ENCODE measurements at places on chromosomes 2 and 18.

DNA sequence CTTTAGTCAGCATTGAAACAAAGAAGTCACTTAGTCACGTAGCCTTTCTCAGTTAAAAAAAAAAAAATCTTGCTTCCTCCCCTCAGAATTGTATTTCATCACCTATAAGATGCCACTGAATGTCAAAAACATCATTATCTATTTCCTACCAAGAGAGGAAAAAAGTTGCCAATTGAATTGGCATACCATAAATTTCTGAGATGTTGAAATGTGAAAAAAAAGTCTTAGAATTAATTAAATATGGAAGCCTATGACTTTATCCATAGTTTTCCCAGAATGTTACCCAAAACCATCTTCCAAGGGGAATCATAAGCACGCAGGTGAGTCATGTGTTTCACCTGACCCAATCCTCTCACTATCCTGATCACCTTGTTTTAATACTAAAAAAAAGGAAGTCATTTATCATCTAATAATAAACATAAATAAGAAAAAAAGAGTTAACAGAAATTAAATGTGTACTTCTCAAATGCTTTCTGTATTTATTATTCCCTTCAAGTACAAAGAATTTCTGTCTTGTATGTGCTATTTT lies 205.7 kb downstream of the TCF4 start:
- DNase-seq, result no peak

DNA sequence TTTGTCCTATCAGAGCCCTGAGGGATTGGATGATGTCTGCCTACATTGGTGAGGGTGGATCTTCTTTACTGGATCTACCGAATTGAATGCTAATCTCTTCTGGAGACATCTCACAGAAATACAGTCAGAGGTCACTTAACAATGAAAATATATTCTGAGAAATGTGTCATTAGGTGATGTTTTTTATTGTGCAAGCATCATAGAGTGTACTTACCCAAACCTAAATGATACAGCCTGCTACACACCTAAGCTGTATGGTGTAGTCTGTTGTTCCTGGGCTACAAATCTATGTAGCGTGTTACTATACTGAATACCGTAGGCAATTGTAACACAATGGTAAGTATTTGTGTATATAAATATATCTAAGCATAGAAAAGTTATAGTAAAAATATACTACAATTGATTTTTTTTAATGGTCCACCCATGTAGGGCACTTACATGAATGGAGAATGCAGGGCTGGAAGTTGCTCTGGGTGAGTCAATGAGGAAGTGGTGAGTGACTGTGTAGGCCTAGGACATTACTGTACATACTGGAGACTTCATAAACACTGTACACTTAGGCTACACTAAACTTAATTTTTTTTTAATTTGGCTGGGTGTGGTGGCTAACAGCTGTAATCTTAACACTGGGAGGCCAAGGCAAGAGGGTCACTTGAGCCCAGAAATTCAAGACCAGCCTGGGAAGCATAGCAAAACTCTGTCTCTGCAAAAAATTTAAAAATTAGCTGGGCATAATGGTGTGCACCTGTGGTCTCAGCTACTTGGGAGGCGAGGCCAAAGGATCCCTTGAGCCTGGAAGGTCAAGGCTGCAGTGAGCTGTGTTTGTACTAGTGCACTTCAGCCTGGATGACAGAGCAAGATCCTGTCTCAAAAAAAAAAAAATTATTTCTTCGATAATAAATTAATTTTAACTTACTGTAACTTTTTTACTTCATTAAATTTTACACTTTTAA lies 226.3 kb upstream of the UBE2E3 start:
- no peak for DNase-seq

- DNase-seq, result no peak
These were observed 56.4 kb upstream of the ODC1 start for GRCh38 chr2:10504370-10504993.

- no peak for DNase-seq
These were observed 81.6 kb downstream of the AOX1 start for GRCh38 chr2:200667413-200667812.

DNA sequence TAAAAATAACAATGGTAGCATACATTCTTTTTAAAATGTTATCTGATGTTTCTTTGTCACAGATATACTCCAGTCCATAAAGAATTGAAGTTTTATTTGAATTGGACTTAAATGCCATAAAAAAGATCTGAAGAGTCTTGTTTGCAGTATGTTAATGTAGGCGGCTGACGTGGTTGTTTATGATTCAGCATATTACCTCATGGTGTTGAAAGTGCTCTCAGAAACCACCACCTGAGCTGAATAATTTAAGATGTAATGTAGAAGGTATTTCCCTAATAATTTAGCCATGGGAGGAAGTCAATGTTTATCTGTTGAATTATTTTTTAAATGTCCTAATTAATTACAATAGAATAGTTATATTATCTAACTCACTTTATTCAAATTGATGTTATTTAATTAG lies 58.6 kb upstream of the CHN1 start:
- DNase-seq, result no peak

DNA sequence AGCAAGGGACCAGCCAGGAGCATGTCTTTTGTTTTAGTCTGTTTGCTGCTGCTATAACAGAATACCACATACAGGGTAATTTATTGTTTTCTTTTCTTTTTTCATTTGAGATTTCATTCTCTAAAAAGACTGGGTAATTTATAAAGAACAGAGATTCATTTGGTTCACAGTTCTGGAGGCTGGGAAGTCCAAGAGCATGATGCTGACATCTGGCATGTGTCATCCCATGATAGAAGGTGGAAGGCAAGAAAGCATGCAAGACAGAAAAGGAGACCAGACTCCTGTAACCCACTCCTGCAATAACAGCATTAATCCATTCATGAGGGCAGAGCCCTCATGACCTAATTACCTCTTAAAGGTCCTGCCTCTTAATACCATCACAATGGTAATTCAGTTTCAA lies 14.8 kb downstream of the SGO2 start:
- DNase-seq, result no peak

DNA sequence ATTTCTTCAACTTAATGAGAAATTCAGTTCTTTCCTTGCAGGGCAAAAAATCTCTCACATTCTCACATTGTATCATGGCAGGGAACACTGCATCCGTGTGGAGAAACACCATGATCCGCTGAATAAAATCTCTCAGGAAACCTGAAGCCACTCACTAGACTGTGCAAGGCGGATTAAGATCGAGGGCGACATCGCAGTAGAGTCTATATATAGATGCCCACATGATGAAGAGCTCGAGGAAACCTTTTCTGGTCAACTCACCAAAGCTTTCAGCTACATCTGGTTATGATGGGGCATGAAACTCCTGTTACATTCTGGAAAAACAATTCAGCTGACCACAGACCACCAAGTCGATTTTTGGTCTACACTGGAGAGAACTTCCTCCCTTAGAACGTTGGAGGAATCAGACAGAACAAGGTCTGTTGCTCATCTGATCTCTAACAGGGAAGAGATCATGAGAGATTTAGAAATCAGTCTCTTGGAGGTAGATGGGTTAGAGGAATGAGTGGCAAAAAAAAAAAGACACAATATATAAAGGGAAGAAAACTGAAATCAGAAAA lies 162.9 kb upstream of the ZNF516 start:
- DNase-seq, result no peak

- no peak for DNase-seq
These were observed 331.8 kb upstream of the MYT1L start for GRCh38 chr2:2662847-2663356.

DNA sequence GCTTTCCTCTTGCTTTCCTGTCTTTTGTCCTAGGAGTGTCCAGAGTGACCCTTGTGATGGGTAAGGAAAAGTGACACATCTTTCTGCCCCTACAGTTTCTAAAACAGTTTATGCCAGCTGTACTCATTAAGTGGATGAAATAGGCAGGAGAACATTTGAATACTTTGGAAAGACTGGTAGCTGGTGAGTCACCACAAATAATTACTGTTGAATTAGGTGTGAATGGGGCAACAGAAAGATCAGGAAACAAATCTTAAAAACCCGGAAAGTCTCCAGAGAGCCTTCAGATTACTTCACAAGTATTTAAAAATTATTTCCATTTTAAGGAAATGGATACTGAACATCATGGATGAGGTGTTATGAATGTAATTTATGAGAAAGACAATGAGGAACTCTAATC lies 278.5 kb downstream of the CLIP4 start:
- DNase-seq, result no peak

DNA sequence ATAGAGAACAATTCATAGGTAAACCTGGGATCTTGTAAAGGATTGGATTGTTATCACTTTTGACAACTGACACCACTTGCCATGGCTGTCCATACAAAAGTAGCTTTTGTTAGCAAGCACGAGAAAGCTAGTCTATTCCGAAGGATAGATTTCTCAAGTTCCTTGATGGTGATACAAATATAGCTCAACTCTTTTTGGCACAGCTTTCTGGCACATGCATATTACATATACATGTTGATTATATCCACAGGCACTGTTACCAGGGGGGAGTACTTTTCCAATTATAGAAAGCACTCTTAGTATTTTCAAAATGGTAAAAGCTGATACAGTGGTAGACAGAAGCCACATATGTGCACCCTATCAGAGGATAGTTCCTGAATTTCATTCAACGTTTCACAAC lies 168.9 kb downstream of the UPP2 start:
- no peak for DNase-seq

- no peak for DNase-seq
These were observed 367.3 kb upstream of the SALL3 start for GRCh38 chr18:78612318-78612717.

DNA sequence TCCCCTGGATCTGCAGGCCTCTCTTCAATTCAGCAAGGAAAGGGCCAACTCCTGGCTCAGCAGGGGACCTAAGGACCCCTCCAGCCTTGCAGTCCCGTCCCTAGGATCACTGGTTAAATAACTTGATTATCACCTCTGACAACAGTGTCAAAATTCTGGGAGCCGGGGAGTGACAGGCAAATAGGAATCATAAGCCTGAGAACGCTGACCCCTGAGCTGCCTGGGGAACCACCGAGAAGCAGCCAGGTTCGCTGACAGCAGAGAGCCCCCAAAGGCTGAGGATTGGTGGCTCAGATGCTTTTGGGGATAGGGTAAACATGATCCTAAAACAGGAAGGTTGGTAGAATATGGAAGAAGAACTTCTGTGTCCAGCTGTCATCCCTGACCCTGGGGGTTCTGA lies 17.5 kb upstream of the TNS1 start:
- no peak for DNase-seq

GRCh38 chr18:62381373-62381772 lies 56.3 kb downstream of the TNFRSF11A start:
- no peak for DNase-seq

DNA sequence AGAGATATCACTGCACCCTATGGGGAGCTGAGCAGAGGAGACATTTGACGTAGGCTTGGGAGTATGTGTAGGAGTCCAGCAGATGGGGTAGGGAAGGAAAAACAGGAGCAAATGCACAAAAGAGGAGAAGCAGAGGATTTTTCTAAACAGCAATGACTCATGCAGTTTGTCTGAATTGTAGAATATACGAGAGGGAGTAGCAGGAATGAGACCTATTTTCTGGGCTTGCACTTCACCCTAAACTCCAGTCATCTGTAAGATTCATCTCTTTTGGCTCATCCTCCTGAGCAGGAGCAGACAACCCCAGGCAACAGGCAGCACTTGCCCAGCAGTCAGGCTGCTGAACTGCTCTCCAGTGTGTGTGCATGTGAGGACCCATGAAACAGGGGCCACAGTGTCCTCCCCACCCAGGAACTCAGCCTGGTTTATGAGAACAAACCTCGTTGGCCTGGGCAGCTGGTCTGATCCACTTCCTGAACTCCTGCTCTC lies 100.2 kb upstream of the CDC42EP3 start:
- DNase-seq, result no peak

GRCh38 chr2:230796280-230796862 lies 68.4 kb upstream of the ITM2C start:
- DNase-seq, result no peak

All from DMS79 (cell line).